ENCODE measurements at places on chromosomes 13 and 19. TPM values are rescaled to one million over a fixed set of nuclear protein-coding genes. Genes with fewer than 3 reads are reported as not detected.

Gene PGLYRP2
- 9.2 TPM for total RNA-seq

- no peak for DNase-seq
Observed at GRCh38 chr19:17942181-17942580, 9.4 kb downstream of the CCDC124 start.

DNA sequence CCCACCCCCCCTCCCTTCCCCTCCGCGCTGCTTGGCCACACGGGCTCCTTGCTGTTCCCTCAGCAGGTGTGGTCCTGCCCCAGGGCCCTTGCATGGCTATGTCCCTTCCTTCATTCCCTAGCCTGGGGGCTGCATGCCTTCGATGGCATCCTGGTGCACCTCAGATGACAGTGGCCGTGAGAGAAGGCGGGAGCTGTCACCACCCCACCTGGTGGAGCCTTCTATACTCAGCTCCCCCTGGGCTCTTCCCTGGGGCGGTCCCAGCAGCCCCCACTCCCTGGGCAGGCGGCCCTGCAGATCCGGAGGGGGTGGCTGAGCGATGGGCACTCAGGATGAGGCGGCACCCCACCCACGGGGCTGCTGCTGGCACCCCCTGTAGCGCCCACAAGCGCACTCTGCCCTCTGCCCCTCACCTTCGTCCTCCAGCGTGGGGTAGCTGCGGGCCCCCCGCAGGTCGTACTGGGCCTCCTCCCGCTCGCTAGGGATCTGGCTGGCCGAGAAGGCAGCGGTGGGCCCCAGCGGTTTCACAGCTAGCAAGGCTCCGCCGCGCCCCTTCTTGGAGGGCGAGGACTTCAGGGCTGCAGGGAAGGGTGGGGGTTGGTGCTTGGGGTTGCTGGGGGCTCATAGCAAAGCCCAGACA lies 17.2 kb upstream of the CACTIN start:
- DNase-seq = no peak

DNA sequence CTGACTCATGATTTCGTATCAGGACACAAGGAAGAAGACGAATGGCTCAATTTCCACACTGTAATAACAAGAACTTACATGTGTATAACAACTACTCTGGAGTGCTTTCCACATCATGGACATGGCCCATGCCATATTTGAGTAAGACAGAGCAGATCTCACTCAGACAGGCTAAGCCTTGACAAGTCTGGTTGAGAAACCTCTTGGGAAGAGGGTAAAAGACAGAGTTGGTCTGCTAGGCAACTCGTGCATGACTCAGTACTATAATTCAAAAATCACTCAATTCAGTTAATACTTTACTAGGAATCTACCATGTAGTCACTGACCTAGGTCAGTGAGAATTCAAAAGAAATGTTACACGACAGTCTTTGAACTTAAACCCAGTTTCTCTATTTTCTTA lies 5.7 kb upstream of the THSD1 start:
- no peak for DNase-seq

- no peak for DNase-seq
Observed at GRCh38 chr19:924553-925086, 1.2 kb upstream of the ARID3A start.

DNA sequence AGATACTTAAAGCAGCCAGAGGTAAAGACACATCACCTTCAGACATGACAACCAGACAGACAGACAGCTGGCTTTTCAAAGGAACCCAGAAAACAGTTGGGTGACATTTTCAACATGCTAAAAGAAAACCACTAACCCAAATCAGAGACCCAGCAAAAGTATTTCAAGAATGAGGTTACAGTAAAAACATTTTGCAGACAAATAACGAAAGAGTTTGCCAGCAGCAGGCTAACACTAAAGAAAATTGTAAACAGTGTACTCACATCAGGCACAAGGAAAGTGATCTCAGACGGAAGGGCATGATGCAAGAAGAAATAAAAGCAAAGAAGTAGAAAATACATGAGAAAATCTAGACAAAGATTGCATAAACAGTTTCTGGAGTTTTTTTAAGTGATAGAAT lies 46.4 kb downstream of the AP1M1 start:
- no peak for DNase-seq

DNA sequence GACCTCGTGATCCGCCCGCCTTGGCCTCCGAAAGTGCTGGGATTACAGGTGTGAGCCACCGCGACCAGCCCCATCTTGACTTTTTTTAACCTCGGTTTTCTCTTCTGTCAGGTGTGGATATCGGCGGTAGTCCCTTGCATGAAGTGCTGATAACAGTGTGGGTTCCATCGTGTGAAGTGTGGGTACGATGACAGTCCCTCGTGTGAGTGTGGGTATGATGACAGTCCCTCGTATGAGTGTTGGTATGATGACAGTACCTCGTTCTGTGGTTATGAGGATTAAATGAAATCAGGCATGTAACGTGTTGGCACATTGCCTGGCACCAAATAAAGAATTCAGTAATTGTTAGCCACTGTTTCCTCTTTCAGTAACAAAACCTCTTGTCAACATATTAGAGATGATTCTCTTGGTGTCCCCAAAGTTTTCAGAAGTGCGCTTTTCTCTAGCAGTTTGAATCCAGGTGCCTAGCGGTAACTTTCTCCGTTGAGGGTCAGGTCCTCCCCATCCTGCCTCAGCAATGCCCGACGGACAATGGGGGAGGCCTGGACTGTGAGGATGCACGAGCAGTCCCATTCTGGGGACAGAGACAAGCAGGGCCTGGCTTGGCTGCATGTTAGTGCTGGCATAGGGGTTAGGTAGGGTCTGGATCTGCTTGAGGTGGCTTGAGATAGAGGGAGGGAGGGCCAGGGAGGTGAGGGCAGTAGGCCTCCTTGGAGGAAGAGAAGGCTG lies 15.3 kb downstream of the GATAD2A start:
- DNase-seq = peak; percentile 40

DNA sequence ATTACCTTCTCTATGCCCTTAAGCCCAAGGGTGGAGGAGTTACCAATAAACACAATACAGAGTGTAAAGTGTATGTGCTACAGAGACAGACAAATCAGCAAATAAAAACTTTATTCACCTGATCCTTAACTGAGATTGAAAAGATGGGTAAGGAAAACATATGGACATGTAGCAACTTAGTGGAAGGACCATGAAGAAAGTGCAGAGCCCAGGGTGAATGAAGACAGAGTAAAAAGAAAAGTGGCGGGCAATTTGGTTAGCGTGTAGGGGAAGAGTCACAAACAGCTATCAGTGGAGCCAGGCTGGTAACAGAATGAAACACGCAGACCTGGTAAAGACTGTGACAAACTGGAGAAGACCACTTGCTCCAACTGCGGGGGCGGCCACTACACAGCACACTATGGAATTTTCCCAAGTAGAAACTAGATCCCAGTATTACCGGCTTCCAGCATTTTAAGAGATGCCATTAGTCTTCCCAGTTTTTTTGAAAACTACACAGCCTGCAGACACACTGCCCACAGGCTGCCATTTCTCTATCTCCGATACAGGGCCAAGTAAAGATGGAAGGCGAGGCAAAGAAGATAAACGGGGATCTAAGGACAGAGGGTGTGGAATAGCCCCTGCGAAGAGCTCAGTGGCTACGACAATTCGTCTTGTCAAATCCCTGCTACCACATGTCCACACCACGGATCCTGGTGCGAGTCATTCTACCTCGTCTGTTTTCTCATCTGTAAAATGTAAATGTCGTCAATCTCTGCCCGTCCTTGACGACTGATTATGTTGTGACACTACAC lies 1.2 kb downstream of the UQCRFS1 start:
- DNase-seq = no peak

GRCh38 chr13:107554460-107554859 lies 660.9 kb downstream of the LIG4 start:
- DNase-seq = no peak

- DNase-seq = no peak
Observed at GRCh38 chr13:96071504-96071903, 18.3 kb upstream of the UGGT2 start.

Gene URI1
- total RNA-seq = 48.2 TPM

DNA sequence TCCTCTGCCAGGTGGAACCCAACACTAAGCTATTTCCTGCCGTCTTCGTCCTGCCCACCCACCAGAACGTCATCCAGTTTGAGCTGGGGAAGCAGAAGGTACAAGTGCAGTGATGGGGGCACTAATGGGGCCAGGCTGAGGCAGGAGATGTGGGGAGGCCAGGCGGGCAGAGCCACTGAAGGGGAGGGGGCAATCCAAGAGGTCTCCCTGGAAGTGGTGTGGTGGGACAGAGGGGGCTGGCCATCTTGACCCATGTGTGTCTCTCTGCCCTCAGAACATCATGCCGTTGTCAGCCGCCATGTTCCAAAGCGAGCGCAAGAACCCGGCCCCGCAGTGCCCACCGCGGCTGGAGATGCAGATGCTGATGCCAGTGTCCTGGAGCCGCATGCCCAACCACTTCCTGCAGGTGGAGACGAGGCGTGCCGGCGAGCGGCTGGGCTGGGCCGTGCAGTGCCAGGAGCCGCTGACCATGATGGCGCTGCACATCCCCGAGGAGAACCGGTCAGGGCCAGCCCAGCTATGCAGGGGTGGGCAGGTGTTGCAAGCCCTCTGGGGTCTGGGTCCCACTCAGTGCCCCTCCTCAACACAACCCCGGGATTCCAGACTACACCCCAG lies 49.6 kb downstream of the RYR1 start:
- DNase-seq = no peak

DNA sequence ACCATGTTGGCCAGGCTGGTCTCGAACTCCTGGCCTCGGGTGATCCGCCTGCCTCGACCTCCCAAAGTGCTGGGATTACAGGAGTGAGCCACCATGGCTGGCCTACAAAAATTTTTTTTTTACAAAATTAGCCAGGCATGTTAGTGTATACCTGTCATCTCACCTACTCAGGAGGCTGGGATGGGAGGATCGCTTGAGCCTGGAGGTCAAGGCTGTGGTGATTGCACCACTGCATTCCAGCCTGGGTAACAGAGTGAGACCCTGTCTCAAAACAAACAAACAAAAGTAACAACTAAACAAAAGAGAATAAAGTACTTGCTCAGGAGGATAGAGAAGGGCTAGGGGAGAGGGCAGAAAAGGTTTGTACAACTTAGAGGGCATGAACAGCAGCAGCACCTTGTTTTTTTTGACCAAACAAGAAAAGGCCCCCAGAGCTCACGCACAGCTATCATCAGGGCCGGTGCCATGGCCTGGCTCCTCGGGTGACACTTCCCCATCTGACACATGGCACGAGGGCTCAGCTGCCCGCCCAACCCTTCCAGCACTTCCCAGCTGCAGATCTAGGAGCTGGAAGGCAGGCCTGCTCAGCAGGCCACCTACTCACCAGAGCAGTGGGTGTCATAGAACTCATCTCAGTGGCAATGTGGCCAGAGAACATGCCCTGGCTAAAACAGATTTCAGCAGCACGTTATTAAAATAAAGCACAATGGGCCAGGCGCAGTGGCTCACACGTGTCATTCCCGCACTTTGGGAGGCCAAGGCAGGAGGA lies 8.6 kb upstream of the SLC7A9 start:
- DNase-seq = no peak

- DNase-seq = peak; percentile 30
Observed at GRCh38 chr13:50365408-50366391, 350.5 kb downstream of the KCNRG start.

GRCh38 chr13:94548821-94549231 lies 47.1 kb downstream of the TGDS start:
- peak; percentile 36 for DNase-seq

- no peak for DNase-seq
Observed at GRCh38 chr13:114268344-114269280, 12.8 kb upstream of the UPF3A start.

Gene CEACAM7
- not detected for total RNA-seq

- DNase-seq = no peak
Observed at GRCh38 chr19:11624069-11624463, 26.8 kb downstream of the ZNF627 start.

- DNase-seq = no peak
Observed at GRCh38 chr13:86840250-86841191, 830.6 kb upstream of the SLITRK5 start.

Gene CIRBP
- 863 TPM for total RNA-seq

GRCh38 chr19:10211691-10212090 lies 16.9 kb upstream of the DNMT1 start:
- DNase-seq = no peak

- no peak for DNase-seq
Observed at GRCh38 chr13:63460462-63461090, 2044.9 kb upstream of the PCDH20 start.

GRCh38 chr13:110323172-110323891 lies 16.2 kb downstream of the COL4A2 start:
- DNase-seq = no peak

Gene IQCN
- 4.1 TPM for total RNA-seq

DNA sequence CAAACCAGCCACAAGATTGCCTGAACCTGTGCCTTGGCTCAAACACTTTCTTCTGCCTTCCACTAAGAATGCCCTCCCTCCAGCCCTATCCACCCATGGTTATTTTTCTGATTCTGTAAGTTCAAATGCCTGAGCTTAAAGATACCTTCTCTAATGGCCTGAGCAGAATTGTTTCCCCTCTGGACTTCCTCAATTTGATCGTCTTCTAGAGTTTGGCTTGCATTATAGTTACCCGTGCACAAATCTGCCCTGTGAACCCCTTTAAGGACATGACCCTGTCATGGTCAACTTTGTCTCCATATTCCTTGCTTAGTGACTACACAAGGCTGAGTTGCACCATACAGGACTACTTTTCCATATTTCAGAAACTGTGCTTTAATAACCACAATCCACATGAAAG lies 481.0 kb downstream of the FOXO1 start:
- DNase-seq = no peak

DNA sequence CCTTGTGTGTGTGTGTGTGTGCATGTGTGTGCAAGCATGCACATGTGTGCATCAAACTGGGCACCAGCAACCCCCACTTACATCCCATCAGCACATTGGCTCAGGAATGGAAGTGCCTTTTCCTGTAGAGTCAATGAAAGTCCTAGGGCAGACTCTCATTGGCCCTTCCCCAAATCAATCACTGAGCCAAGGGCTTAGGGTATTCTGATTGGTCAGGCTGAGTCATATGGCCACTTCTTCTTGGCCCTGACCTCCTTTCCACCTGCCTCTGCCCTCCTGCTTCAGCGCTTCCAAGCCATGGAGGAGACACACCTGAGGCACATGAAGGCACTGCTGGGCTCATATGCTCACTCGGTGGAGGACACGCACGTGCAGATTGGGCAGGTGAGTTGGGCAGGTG lies 20.9 kb downstream of the FCHO1 start:
- DNase-seq = no peak

GRCh38 chr13:95138876-95139585 lies 162.2 kb downstream of the ABCC4 start:
- no peak for DNase-seq

DNA sequence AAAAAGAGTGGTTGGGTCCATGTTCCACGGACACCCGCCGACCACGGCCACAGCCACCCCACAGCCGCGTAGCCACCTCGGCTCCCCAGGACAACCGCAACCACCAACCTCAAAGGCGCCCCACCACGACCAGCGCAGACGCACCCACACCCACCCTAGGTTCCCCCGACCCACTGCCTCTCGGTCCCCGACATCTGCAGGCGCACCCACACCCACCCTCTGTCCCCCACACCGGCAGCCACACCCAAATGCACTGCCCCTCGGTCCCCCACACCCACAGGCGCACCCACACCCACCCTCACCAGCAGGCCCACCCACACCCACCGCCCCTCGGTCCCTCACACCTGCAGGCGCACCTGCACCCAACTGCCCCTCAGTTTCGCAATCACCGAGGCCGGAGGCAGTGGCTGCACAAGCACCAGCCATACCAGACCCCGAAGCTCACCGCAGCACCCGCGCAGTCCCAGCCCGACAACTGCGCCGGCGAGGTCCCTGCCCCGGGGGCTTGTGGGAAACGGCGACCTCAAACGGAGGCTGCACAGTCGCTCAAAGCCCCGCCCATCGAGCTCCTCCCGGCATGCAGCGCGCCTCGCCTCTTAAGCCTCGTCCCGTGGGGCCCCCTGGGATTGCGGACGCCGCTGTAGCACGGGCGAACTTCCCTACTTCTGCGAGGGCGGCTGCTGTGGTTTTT lies 18.3 kb downstream of the ZNF77 start:
- DNase-seq = no peak

Gene IZUMO2
- total RNA-seq = 1.1 TPM

Gene DCT
- 0.55 TPM for total RNA-seq
